ENCODE measurements at places on chromosomes 6 and 20.

- DNase-seq: no peak
Measured at GRCh38 chr6:20669571-20670314, 135.5 kb downstream of the CDKAL1 start.

- DNase-seq: no peak
Measured at GRCh38 chr20:5195655-5196054, 68.8 kb downstream of the CDS2 start.

- peak; percentile 93 for DNase-seq
Measured at GRCh38 chr20:24917797-24918578, 31.1 kb upstream of the CST7 start.

GRCh38 chr6:37550191-37550831, 50.6 kb upstream of the CCDC167 start:
- no peak for DNase-seq

- DNase-seq: no peak
Measured at GRCh38 chr20:48064929-48065328, 279.6 kb upstream of the SULF2 start.

GRCh38 chr6:115120391-115120790, 777.6 kb upstream of the HS3ST5 start:
- DNase-seq: no peak

- peak; percentile 58 for DNase-seq
Measured at GRCh38 chr20:52682237-52682636, 289.9 kb upstream of the TSHZ2 start.

- DNase-seq: no peak
Measured at GRCh38 chr20:32494483-32495216, 90.5 kb downstream of the NOL4L start.

DNA sequence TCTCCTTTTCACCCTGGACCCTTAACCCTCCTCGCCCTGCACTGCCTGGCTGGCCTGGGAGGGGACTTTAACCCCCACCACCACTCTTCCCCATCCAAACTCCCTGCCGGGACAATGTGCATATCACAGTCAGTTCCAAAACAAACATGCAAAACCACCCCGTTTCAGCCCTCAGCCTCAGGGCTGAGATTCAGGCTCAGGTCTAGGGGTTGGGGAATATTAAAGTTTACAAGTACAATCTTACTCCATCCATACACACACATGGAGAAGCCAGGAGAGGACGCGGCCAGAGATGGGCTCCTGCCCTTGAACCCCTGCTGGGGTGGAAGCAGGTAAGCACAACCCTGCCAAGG, 534 bp downstream of the KIAA1755 start:
- no peak for DNase-seq

DNA sequence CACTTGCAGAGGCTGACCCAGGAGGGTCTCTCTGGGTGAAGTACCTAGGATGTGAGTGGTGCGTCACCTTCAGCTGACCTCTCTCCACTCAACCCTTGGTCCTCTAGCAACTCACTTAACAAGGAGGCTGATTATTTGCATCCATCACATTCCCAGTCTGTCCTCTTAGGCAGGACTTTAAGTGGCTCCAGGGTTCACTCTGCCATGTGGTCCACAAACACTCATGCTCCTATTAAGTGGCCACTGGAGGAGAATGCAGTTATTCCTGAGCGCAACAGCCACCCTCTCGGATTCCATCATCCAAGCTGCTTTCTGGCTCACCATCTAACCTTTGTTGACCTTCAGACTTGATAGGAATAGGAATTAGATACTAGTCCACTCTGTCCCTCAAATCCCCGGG, 61.1 kb upstream of the SCAF8 start:
- DNase-seq: peak; percentile 25

DNA sequence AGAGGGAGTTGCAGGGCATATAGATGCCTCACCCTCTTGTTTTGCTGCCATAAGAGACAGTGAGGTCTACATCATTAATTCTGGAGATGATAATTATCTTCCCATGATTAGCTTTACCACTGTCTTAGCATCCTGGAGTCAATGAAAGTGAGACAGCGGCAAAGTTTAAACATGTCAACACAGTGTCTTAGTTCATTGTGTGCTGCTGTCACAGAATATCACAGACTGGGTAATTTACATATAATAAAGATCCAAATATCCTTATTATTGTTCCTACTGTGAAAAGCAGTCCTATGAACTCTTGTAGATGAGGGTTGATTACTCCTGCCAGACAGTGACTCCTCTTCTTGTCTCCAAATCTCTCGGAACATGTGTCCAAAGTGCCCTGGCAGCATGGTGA, 658.6 kb upstream of the ADGRB3 start:
- no peak for DNase-seq

GRCh38 chr20:49483696-49484123, 1.2 kb upstream of the KCNB1 start:
- no peak for DNase-seq

All from lung (tissue), 17 donors.